Epithelial cell of prostate (primary cell): ENCODE measurements at places on chromosomes 7 and 10.

GRCh38 chr10:31061941-31062340, 30.3 kb upstream of the ZNF438 start:
- no peak for DNase-seq

GRCh38 chr10:114996542-114996941, 58.5 kb downstream of the TRUB1 start:
- no peak for DNase-seq

- DNase-seq: no peak
These were observed 65.4 kb downstream of the NEURL1 start for GRCh38 chr10:103558911-103559310.

DNA sequence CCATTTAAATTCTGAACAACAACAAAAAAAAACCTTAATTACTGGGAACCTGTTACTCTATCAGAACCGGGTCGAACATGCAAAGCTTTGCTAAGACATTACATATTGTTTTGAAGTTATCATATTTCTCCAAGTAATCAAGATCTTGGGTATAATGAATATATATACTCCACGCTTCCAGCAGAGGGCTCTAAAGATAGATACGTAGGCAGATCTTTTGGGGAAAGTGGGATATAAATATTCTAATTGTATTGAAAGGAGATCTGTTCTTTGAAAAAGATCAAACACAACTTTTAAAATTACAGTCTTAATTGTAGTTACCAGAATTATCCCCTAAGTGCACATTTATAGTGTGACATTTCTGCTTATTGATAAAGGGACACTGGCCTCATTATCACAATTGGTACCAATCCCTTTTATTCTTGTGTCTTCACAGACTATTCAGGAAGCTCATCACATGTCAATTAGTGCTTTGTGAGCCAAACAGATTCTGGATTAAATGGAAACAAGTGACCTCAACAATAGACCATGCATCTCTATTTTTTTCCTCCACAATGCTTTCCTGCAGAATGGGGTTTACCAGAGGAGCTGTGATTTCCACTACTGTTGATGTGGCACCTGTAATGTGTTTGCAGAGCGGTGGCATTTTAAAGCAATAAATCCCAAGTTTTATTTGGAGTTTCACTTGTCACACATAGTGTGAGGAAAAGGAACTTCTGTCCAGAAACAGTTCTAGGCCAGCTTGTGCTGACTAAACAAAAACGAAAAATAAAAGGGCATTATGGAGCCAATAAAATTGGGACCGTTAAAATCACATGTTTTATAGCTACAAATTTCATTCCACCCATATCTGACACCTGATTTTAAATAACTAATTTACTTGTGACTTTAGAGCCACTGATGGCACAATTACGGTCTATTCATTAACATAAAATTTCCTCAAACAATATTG, 122.4 kb downstream of the CTTNBP2 start:
- DNase-seq: no peak

GRCh38 chr10:16652154-16652553, 130.5 kb upstream of the C1QL3 start:
- no peak for DNase-seq

DNA sequence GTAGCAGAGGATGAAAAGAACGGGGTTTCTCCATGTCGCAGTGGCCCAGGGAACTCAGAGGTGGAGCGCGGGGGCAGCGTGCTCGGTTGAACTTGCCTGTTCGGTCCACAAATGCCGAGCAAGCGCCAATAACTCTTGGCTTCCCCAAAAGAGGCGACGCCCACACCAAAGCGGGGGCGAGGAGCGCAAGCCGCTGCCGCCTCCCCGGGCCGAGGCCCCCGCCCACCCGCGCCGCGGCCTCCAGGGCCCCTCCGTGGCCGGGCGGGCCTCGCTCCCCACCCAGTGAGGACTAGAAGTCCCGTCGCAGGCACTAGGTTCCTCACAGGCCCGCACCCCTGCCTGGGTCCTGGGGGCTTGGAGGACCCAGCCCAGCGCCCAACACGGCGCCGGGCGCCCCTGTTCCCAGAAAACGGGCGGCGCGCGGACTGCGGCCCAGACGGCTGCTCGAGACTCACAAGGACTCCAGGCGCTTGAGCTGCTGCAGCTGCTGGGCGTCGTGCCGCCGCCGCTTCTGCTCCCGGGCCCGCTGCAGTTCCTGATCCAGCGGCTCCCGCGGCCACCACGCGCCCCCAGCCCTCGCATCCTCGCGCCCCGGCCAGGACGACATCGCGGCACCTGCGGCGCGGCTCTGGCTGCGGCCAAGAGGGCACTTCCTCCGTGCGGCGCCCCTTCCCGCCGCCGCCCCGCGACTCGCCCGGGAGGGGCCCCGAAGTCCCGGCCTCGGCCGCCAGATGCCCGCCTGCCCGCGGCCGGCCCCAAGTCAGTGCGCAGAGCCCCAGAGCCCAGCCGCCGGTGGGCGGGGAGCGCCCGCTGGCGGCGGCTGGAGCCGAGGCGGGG, 14.6 kb upstream of the FKBP9 start:
- no peak for DNase-seq

- no peak for DNase-seq
These were observed 11.0 kb upstream of the DNTT start for GRCh38 chr10:96292971-96293920.

- DNase-seq: peak; percentile 27
These were observed 199.9 kb downstream of the EVX1 start for GRCh38 chr7:27442455-27442854.

DNA sequence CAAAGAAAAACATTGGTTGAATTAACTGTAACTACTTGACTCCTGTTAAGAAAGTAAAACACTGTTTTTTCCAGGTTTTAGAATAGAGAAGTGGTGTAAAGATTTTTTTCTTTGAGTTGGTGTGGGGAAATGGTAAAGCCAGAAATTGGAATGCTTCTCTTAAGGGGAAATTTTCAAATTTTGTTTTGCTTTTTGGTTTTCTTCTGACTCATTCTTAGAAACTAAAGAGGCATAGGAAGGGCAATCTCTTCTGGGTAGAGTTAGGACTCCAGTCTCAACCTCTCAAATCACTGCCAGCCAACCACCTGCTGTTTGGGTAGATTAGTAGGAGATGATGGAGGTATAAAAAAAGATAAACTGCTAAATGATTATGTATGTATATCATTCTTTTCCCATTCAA, 47.7 kb upstream of the STRIP2 start:
- DNase-seq: no peak

GRCh38 chr7:15891151-15891881, 204.8 kb upstream of the MEOX2 start:
- no peak for DNase-seq

DNA sequence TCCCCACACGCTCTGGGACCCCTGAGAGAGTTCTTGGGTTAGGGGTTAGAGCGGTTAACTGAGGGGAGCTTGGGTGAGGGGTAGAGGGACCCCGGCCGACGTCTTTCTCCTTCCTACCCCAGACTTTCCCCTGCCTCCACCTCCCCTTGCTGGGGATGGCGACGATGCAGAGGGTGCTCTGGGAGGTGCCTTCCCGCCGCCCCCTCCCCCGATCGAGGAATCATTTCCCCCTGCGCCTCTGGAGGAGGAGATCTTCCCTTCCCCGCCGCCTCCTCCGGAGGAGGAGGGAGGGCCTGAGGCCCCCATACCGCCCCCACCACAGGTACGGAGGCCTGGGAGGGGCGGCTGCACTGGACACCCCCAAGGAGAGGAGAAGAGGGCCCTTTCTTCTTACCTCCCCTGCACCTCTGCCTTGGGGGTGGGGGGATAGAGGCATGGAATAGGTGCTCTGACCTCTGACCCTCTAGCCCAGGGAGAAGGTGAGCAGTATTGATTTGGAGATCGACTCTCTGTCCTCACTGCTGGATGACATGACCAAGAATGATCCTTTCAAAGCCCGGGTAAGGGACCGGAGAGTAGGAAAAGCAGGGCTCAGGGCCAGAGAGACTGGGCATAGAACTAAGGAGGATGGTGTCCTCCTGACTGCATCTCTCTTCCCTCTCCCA, 1.1 kb downstream of the ZYX start:
- no peak for DNase-seq

GRCh38 chr7:15720849-15721471, 34.5 kb upstream of the MEOX2 start:
- DNase-seq: no peak

DNA sequence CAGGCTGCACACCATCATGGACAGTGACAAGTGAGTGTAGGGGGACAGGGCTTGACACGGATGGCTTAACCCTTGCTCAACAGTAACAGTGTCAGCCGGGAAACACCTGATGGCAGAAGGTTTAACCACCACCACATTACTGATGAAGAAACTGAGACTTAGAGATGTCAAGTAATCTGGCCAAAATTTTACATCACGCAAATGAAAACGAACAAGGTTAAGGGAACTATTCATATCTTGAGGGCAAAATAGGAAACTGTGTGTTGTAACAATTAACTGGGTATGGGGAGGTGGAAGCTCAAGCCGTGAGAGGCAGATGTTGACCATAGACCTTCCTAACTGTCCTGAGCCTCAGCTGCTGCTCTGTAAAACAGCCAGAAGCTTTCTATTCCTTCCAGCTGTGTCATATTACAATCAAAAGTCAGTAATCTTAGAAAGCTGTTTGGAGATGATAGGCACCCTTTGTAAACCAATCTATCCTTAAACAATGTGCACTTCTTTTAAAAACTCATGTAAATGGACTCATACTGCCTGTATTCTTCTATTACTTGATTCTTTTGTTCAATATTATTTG, 68.4 kb downstream of the ABCC2 start:
- no peak for DNase-seq

GRCh38 chr7:70673778-70674570, 458.0 kb upstream of the GALNT17 start:
- DNase-seq: no peak

GRCh38 chr7:8204339-8205030, 57.5 kb downstream of the ICA1 start:
- DNase-seq: no peak

GRCh38 chr7:32381024-32381601, 109.1 kb downstream of the LSM5 start:
- DNase-seq: no peak

GRCh38 chr7:2692543-2692942, 4.5 kb downstream of the AMZ1 start:
- DNase-seq: no peak

DNA sequence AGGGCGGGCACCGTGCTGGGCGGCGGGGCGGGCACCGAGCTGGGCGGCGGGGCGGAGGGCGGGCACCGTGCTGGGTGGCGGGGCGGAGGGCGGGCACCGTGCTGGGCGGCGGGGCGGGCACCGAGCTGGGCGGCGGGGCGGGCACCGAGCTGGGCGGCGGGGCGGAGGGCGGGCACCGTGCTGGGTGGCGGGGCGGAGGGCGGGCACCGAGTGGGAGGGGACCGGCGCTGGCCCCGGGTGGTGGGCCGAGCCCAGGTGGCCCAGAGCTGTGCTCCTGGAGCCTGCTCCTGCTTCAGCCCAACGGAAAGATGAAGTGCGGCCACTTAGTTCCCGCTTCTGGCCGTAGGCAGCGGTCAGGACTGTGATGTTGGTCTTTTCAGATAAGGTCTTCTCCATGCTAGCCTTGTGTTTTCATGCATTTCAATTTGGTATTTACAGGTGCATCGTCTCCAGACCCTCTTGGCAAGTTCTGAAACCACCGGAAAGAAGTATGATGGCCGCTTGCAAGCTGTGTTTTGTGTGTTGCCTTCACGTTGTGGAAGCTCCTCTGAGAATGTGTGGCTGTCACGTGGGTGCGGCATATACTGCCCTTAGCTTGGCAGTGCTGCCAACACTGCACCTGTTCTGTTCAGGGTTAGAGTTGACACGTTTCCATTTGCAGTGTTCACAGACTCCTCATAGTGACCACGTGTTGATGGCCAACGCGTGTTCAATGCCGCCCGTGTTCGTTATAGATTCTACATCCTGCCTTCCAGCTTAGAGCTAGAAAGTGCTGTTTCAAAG, 25.2 kb downstream of the IQCE start:
- DNase-seq: no peak

DNA sequence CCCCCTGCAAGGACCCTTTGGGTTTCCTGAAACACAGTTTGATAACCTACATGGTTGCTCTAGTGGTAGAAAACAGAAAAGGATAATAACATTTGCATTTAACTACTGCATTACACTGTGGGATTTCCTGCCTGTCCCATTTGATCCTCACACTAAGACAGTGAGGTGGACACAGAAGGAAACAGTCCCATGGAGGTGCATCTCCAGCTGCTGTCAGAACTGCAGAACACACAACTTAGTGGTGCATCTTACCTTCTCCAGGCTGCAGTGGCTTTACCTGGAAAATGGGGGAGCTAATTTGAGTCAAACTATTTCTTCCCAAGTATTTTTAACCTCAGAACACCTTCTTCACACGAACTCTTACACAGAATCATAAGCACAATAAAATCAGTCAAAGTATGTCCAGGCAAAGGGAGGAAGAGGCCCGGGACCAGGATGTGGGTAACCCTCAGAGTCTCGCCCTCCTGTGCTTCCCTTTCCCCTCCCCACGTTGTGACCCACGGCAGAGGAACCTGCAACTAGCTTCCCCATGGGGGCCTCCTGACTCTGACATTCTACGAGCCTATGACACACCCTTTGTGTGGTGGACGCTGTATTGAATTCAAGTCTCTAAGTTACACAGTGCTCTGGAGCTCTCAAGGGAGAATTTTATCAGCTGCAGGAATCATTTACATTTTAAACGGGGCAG, 33.7 kb downstream of the SCRN1 start:
- DNase-seq: no peak

GRCh38 chr10:89653410-89653869, 8.4 kb upstream of the PANK1 start:
- no peak for DNase-seq

DNA sequence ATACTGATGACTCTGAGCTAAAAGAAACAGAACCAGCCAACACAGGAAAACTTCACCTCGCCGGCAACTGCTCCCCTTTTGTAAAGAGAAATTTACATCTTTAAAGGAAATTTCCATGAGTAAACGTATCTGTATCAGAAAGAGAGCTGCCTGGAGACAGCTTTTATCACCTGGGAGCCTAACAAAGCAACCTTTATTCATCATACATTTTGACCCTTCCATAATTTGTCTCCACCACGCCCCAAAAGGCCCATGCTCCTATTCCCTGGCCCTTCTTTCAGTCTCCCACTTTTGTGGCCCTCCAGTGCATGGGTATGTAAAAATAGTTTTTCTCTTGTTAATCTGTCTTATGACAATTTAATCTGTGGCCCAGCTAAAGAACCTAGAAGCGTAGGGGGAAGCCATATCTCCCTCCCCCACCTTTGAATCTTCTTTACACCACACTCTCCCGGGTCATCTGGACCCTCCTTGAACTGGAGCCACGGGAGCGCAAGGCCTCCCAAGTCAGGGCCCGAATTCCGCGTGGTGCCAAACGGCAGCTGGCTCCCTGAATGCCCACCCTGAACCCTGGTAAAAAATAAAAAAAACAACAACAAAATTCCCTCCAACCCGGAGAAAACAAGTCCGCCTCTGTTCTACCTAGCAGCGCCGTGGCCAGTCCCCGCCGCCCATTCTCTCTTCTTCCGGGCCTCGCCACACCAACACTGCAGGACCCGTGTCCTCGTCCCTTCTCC, 15.4 kb upstream of the FKBP9 start:
- no peak for DNase-seq
